ENCODE measurements at places on chromosomes 5 and 9.

- no peak for DNase-seq
These were observed 26.1 kb downstream of the PWWP2A start for GRCh38 chr5:160092960-160093707.

DNA sequence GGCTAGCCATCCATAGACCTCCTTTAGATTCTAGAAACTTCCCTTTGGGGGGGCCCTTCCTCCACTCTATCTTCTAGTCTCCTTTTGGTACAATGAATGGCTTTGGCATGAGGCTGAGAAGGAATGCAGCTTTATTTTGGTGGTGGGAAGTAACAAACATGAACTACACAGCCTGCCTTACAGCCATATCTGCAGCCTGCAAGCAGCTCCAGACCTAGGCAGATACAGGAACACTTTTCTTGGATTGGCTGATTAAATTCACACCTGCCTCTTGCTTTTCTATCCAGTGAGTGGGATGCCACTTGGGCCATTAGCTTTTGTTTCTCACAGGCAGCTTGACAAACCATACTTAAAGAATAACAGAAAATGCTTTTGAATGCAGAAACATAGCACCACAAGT is 28.2 kb downstream of the NR6A1 start:
- no peak for DNase-seq

GRCh38 chr9:105333076-105333475 is 88.6 kb downstream of the SLC44A1 start:
- DNase-seq: no peak

GRCh38 chr5:115079924-115080623 is 89.6 kb downstream of the TRIM36 start:
- DNase-seq: no peak

DNA sequence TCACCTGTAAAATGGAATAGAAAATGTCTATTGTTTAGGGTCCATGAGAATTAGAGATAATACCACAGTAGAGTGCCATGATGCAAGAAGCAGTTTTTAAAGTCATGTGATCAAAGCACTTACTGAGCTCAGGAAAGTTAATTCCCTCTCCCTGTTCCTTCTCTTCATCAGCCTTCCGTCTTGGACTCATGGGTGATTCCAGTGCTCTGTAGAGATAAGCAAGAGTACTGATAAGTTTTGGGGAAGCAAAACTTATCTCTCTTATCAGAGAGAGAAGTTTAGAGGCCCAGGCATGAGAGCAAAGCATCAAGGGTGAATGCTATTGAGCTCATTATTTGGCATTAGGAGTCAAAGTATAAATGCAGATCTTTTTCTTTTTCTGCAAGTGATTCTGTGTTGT is 410.1 kb downstream of the AGTPBP1 start:
- no peak for DNase-seq

Measured in tibial artery (tissue), 4 donors.